ENCODE measurements at places on chromosomes 11 and 22.

- no peak for DNase-seq
Observed at GRCh38 chr11:92018332-92018731, 206.3 kb upstream of the FAT3 start.

DNA sequence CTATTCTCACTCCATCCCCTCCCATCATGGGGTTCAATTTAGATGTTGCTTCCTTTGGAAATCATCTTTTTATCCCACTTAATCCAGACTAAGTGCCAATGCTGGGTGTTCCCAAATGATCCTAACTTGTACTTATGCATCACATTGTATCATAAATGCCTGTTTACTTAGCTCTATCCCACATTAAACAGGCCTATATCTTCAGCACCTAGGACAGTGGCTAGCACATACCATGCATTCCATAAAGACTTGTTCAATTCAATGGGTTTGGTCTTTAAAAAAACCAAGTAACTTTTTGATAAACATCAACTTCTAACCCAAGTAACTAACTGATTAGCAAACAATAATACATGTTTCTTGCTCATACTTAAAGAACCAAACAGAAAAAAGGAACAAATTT is 40.6 kb downstream of the RSF1 start:
- no peak for DNase-seq

DNA sequence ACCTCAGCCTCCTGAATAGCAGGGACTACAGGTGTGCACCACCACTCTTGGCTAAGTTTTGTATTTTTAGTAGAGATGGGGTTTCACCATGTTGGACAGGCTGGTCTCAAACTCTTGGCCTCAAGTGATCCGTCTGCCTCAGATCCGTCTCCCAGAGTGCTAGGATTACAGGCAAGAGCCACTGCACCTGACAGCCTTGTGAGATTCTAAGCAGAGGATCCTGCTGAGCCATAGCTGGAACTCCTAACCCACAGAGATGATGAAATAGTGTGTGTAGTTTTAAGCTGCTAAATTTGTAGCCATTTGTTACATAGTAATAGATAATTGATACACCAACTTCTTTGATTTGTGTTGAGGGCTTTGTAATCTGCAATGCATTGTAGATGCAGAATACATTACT is 51.1 kb downstream of the CLMP start:
- DNase-seq: no peak

GRCh38 chr22:46074771-46075551 is 75.4 kb upstream of the PPARA start:
- DNase-seq: no peak

DNA sequence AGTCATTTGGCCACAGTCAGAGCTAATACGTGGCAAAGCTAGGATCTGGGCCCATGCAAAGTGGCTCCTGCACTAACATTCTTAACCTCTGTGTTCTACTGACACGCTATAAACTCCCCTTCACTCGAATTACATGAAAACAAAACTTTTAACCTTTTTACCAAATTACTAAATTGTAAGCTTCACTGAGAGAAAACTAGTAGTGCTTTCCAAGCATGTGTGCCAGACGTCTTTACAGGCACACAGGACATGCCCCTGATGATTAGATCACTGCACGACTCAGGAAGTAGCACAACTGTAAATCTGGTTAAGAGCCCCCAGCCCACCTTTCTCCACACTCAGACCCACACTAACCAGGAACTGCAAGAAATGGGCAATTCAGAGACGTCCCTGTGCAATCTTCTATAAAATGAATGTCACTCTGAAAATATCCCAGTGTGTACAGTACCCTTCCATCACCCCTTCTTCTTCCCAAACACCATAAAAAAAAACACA is 16.1 kb downstream of the PHF21A start:
- no peak for DNase-seq

DNA sequence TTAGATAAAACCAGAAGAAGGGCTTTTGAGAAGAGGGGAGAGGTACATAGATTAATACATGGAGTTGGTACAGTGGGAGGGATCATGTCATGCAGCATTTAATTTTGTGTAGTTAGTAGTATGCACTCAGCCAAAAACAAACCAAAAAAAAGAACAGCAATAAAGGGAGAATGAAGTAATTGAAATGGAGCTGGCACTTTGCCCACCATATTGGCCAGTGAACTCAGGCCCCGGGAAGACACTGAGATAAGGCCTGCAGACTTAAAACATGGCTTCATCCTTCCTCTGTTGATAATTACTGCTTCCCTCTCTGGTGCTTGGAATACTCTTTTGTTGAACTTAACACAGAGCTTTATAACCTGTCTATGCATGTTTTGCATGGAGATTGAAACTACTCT is 3.1 kb downstream of the PANX1 start:
- no peak for DNase-seq

- DNase-seq: no peak
Observed at GRCh38 chr11:9753021-9753420, 89.1 kb downstream of the SWAP70 start.

- DNase-seq: no peak
Observed at GRCh38 chr11:85028329-85029101, 598.6 kb downstream of the DLG2 start.

- no peak for DNase-seq
Observed at GRCh38 chr11:69318093-69318420, 24.1 kb downstream of the MYEOV start.

- no peak for DNase-seq
Observed at GRCh38 chr22:43185860-43186261, 1.1 kb downstream of the TTLL12 start.

GRCh38 chr11:90704510-90704909 is 481.7 kb upstream of the CHORDC1 start:
- no peak for DNase-seq

DNA sequence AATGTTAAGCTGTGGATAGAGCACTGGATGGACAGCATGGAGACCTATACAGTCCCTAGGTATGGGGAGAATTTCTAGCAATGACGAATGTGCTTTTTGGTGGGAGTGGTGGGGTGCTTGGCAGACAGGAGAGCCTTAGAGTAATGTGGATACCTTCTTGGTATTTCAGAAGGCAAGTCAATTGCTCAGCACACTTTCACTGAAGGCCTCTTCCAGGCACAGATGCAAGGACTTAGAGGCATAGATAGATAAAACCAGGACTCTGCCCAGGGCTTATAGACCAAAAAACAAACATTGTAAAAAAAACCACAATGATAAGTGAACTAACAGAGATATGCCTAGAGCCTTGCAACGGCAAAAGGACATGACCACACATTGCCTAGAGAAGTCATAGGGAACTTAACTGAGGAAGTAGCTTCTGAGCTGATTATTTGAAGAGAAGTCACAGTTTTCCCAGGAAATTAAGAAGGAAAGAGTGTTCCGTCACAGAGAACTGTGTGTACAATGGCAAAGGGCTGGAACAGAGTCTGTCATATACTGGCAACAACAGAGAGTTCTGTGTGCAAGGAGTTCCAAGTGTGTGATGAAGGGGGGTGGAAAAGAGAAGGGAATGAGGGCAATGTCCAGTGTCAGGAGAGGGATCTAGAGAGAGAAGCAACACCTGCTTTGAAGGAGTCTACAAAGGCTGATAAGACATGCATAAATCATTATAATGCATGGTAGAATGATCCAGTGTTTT is 65.9 kb upstream of the PICALM start:
- no peak for DNase-seq

DNA sequence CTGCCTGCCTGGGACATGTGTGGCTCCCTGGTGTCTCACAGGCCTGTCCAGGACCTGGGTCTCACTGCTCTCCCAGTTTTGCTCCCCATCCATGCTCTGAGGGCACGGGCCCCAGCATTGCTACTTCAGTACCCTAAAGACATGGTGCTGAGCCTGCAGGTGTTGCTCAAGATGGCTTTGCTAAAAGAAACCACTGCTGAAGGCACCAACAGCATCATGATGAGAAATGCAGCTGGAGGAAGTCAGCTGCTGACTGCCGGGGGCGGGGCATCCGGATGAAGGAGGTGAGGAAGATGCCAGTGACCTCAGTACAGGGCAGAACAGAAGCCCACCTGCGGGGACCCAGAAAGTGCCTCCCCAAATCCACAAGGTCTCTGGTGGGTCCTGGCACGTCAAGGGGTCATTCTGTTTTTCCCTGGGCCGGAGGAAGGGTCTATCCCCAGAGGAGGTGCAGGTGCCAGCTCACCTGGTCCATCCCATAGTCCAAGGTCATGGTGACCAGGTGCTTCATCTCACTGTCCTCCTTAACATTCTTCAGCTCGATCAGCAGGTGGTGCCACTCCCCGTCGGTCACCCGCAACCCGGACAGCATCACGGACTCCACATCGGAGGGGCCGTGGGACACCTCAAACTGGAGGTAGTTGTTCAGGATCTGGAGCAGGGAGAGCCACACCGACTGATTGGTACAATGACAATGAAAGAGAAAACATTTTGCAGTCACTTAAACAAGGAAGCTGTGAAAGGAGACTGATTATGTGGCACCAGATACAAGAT is 63.9 kb downstream of the TRMU start:
- no peak for DNase-seq

GRCh38 chr11:1667906-1668305 is 29.1 kb upstream of the KRTAP5-6 start:
- no peak for DNase-seq

GRCh38 chr11:36151933-36152580 is 137.2 kb downstream of the COMMD9 start:
- no peak for DNase-seq

DNA sequence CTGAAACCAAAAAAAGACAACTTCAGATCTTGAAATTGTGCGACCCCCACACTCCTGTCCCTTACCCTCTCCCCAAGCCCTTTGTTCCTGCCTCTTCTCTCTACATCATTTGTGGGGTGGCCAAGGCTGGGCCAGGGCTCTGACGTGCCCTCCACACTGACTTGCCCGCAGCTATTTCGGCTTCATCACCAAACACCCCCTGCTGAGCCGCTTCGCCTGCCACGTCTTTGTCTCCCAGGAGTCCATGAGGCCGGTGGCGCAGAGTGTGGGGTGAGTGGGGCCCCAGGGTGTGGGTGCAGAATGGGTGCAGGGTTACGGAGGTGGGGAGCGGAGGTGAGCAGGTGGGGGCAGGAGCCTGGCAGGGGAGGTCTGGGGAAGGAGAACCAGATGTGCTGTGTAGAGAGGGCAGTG is 9.5 kb downstream of the MAPK8IP2 start:
- no peak for DNase-seq

DNA sequence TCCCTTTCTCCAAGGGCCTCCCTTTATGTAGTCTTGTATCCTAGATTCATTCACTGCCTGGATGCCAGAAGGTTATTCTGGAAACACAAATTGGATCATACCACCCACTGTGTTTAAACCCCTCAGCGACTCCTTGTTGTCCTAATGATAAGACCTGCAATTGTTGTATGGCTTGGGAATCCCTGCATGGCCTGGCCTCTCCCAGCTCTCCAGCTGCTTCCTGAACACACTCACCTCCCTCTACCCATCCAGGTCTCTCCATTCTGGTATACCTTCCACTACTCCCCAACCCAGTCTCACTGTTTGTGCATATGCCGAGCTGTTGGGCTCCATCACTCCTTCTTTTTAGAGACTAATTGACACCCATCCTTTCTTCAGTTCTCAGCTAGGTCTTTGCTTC is 124.3 kb upstream of the ALX4 start:
- DNase-seq: no peak

- no peak for DNase-seq
Observed at GRCh38 chr22:29089507-29089906, 16.7 kb downstream of the KREMEN1 start.

GRCh38 chr22:50293441-50294318 is 13.8 kb downstream of the PLXNB2 start:
- no peak for DNase-seq

- no peak for DNase-seq
Observed at GRCh38 chr11:105193260-105193659, 53.7 kb upstream of the CARD18 start.

GRCh38 chr11:26473216-26474194 is 98.6 kb downstream of the MUC15 start:
- DNase-seq: no peak

DNA sequence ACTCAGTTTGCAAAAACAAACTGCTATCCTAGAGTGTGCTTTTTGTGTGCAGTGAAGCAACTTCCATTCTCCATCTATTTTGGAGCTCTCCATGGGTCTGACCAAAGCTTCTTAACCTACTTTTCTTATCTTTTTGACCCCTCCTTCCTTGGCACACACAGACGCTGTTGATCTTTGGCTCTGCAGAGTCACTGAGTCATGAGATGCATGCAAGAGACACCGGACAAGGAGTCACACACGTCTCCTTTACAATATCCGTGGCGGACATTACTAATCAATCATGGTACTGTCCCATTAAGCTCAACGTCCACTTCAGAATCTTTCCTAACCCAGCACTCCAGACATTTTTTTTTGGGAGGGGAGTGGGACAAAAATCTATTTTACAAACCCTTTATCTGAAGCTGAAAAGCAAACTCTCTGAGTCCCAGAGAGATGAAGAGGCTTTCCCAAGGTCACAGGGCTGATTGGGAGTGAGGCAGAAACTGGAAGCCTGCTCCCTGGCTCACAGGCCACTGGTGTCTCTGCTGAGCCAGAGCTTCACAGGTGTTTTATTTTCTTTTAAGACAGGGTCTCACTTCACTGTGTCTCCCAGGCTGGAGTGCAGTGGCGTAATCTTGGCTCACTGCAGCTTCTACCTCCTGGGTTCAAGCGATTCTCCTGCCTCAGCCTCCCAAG is 165.8 kb upstream of the SYT13 start:
- DNase-seq: no peak

GRCh38 chr11:6357222-6357621 is 33.1 kb upstream of the SMPD1 start:
- no peak for DNase-seq

DNA sequence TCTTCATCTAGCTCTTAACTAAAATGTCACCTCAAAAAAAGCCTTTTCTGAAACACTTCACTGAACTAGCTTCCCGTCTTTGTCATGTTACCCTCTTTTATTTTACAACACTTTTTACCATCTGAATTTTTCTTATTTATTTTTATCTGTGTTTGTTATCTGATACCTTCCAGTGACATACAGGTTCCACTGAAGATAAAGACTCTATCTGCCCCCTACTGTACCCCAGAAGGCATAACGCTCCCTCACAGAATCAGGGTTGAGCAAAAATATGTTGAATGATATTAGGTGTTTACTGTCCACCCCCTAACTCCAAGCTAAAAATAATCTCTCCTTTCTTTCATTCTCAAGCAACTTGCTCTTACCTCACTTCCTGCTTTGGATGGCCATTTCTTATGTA is 654.2 kb downstream of the NELL1 start:
- DNase-seq: no peak

DNA sequence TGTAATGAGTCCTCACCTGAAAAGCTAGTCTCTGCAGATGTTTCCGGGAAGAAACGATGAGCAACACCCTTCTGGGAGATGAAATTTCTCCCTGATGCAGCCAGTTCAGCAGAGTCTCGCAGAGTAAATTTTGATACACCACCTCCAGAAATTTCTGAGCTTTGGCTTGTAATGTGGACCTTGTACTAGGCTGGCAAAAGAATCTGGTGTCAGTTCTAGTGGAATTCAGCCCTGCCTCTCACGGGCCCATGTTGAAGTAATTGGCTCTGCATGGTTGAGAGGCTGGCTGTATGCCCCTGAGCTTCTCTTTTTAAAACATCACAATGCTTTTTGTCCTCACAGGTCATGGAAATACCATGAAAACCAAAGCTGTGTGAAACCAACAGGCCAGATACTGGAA is at the start of gene GLYAT:
Gene GLYAT (minus strand): TSS at position 125 of the 400 bp plus-strand sequence. CDS start 7,447 bp downstream, outside the sequence.
- DNase-seq: no peak

GRCh38 chr11:61715867-61716266 is 35.7 kb downstream of the DAGLA start:
- no peak for DNase-seq

GRCh38 chr11:81059356-81059755 is 1618.5 kb upstream of the TENM4 start:
- no peak for DNase-seq

GRCh38 chr22:17891481-17892167 is 117.4 kb upstream of the BID start:
- DNase-seq: no peak

Data from esophagus squamous epithelium (tissue), 5 donors.